GM12878 (cell line): ENCODE measurements at places on chromosomes 7 and 10.

DNA sequence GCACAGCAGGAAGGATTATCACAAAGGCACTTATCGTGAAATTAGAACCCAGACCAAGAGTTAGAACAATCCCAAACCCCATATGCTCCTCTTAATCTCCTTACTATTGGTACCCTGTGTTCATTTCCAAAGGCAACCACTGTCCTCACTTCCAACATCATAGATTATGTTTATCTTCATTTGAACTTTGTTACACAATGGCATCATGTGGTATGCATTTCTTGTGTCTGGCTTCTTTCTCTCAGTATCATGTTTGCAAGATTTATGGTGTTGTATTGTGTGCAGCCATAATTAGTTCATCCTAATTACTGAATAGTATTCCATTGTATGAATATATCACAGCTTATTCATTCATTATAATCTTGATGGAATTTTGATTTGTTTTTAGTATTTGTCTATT is 124.6 kb upstream of the SEC61G start:
- H3K4me3 ChIP-seq, result no peak overlapping the region
- no peaks in the 10 kb centered on the region for H3K27me3 ChIP-seq
- H3K4me1 ChIP-seq, result no peaks in the 10 kb centered on the region
- no peak overlapping the region for H3K27ac ChIP-seq
- H3K36me3 ChIP-seq, result no peaks in the 10 kb centered on the region
- no peak for DNase-seq

DNA sequence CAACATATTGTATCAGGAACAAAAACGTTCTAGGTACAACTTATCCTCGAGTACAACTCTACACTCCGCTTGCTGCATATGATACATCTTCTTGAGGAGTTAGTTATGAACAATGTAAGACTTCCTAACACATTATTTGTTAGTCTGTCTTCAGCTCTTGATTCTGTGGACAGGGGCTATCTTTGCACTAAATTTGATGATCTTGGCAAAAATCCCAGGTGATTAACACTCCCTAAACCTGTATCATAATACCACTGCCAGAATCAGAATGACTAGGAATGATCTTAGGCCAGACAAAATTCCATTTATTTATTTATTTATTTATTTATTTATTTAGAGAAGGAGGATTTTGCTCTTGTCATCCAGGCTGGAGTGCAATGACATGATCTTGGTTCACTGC is 108.7 kb upstream of the AUTS2 start:
- H3K4me3 ChIP-seq, result no peak overlapping the region
- H3K27me3 ChIP-seq, result no peaks in the 10 kb centered on the region
- no peaks in the 10 kb centered on the region for H3K36me3 ChIP-seq

- H3K4me3 ChIP-seq, result no peak overlapping the region
- no peak for DNase-seq
- no peaks in the 10 kb centered on the region for H3K36me3 ChIP-seq
- no peaks in the 10 kb centered on the region for H3K4me1 ChIP-seq
Observed at GRCh38 chr7:41955893-41956675, 253.2 kb upstream of the INHBA start.

GRCh38 chr10:5971315-5971832 is 6.0 kb downstream of the IL15RA start:
- DNase-seq, result no peak
- peak overlapping the region; percentile 74 for H3K27ac ChIP-seq
- H3K36me3 ChIP-seq, result no peaks in the 10 kb centered on the region; the same call in 1 of the 2 replicates
- H3K27me3 ChIP-seq, result no peaks in the 10 kb centered on the region
- H3K4me1 ChIP-seq, result peaks cover 23% of the 10 kb centered on the region
- peak overlapping the region; percentile 50 for H3K4me3 ChIP-seq

GRCh38 chr10:63267414-63268148 is 134.5 kb downstream of the NRBF2 start:
- no peak for DNase-seq
- H3K27me3 ChIP-seq, result no peaks in the 10 kb centered on the region
- H3K4me3 ChIP-seq, result peak overlapping the region; percentile 91
- peaks cover 18% of the 10 kb centered on the region for H3K4me1 ChIP-seq
- H3K36me3 ChIP-seq, result no peaks in the 10 kb centered on the region

DNA sequence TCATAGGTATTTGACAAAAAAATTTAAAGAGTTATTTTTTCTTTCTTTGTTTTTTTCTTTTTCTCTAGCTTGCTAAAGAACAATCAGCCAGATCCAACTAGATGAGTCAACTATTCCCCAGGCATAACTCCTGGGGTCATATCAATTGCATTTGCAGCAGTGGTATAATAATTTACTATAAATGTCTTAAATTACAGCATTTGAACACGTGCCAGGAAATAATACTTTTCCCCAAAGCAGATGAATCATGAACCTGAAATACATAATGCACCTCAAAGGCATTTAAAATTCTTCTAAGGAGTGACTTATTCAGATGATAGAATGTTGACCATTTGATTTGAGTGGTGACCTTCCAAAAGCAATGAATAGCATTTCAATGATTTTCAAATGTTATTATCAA is 190.1 kb downstream of the LRRTM3 start:
- H3K4me3 ChIP-seq, result no peak overlapping the region
- no peaks in the 10 kb centered on the region for H3K36me3 ChIP-seq
- DNase-seq, result no peak
- H3K4me1 ChIP-seq, result no peaks in the 10 kb centered on the region
- no peaks in the 10 kb centered on the region for H3K27me3 ChIP-seq
